ENCODE measurements at places on chromosomes 3 and 15. TPM values are rescaled to one million over a fixed set of nuclear protein-coding genes. Genes with fewer than 3 reads are reported as not detected.

- ATAC-seq, result no peak
Observed at GRCh38 chr3:141051443-141052200, 475 bp downstream of the SPSB4 start.

DNA sequence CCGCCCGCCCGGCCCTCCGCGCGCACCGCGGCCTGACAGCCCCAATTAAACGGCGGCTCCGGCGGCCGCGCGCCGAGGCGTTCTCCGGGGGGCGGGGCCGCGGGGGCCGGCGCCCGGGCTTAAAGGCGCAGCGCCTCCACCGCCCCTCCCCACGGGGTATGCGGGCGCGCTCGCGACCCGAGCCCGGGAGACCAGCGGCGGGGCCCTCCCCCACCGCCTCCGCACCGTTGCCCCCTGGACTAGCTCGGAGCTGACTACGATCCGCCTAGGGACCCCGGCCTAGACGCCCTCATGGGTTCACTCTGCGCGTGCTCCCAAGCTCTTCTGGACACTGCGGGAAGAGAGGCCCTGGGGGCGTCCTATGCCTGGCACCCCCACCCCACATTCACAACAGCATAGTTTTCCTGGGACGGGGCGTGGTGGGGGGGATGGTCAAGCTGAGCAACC is at the start of gene DUSP7:
Gene DUSP7, minus strand, starts transcription at position 51 of the 447 bp plus-strand sequence. CDS start 205 bp downstream, outside the sequence.
- ATAC-seq, result peak; percentile 0

DNA sequence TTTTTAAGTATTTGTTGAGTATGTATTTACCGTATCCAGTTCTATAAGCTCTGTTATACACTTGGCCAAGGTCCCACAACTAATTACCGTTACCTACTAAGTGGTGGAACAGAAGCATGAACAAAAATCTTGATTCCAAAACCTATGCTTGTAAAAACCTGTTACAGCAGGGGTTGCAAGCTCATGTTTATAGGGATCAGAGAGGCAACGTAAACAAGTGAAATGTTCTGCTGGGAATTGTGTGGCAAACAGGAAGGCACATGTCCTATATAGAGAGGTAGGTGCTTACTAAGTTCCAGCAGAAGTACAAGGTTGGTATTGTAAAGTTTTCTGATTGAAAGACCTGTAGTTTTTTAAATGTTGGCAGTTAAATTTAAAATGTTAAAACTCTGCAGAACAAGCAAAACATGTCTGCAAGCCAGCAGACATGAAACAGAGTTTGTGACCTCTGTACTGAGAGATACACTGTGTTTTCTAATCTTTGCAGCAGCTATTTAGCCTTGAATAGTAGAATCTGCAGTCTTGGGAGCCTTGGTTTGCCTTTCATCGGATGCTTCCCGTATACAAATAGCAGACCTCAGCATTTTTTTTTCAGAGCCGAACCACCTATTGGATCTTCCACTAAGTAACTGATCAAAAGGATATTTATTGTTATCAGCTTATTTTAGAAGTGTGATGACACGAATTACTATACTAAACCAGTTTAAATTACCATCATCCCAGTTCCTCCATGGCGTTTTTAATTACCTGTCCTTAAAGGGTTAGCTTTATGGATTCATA is 11.4 kb downstream of the IREB2 start:
- ATAC-seq, result peak; percentile 55

The MRPS25 gene
- 46.4 TPM for total RNA-seq

The CCR1 gene
- total RNA-seq, result 0.52 TPM
